NCI-H1105 treated with DMSO at 0.1 percent for 48 hours (cell line): ENCODE measurements at places on chromosomes 2 and 18.

- no peak for DNase-seq
Observed at GRCh38 chr2:100940766-100941645, 61.1 kb upstream of the RPL31 start.

GRCh38 chr2:11784747-11785610 lies 38.5 kb downstream of the LPIN1 start:
- no peak for DNase-seq

- DNase-seq: no peak
Observed at GRCh38 chr2:189297446-189297845, 117.9 kb upstream of the COL5A2 start.

- DNase-seq: no peak
Observed at GRCh38 chr18:48801728-48802542, 148.8 kb downstream of the SMAD7 start.

DNA sequence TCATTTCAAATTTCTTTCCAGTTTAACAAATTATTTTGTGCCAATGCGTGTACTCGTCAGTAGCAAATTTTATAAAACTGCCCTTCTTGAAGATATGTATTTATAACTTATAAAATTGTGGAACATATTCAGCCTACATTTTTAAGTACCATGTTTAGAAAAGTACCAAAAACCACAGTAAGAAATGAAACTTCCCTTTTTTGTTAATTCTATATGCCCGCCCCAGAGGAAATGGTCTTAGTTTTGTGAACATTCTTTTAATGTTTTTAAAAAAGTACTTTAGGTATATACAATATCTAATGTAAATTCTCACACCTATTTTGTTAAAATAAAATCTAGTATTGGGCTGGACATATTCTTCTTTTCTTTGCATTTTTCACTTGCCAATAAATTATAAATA lies 1.2 kb downstream of the UGT1A9 start:
- DNase-seq: no peak

DNA sequence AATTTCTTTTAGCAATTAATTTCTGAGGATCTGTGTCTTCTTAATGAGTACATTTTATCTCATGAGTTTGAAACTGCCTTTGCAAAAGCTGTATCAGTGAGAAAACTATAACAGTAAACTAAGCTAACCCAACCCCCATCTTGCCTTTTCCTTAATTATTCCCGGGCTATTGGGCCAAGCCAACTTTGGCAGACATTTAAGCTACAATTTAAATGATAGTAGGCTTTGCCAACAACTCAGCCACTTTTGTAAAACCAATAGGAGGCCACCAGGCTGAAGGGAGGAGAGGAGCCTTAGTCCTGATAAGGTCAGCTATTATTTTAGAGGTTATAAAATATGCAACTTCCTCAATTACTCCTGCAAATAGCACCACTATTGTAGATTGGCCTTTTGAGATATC lies 218.0 kb upstream of the KCNJ3 start:
- DNase-seq: no peak

DNA sequence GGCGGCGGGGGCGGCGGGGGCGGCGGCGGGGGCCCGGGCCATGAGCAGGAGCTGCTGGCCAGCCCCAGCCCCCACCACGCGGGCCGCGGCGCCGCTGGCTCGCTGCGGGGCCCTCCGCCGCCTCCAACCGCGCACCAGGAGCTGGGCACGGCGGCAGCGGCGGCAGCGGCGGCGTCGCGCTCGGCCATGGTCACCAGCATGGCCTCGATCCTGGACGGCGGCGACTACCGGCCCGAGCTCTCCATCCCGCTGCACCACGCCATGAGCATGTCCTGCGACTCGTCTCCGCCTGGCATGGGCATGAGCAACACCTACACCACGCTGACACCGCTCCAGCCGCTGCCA lies 644 bp downstream of the ONECUT2 start:
- DNase-seq: no peak
